ENCODE measurements at places on chromosomes 3 and 15.

GRCh38 chr15:76146812-76147211 lies 87.0 kb downstream of the TMEM266 start:
- DNase-seq, result no peak

GRCh38 chr3:54847361-54847760 lies 80.5 kb downstream of the LRTM1 start:
- DNase-seq, result no peak

- DNase-seq, result no peak
Measured at GRCh38 chr3:72750405-72750965, 97.8 kb downstream of the SHQ1 start.

GRCh38 chr3:51605938-51606337 lies 65.1 kb upstream of the TEX264 start:
- no peak for DNase-seq

GRCh38 chr3:69012800-69013252 lies 658 bp downstream of the EOGT start:
- DNase-seq, result no peak

- DNase-seq, result no peak
Measured at GRCh38 chr3:186640473-186640818, 247 bp downstream of the FETUB start.

DNA sequence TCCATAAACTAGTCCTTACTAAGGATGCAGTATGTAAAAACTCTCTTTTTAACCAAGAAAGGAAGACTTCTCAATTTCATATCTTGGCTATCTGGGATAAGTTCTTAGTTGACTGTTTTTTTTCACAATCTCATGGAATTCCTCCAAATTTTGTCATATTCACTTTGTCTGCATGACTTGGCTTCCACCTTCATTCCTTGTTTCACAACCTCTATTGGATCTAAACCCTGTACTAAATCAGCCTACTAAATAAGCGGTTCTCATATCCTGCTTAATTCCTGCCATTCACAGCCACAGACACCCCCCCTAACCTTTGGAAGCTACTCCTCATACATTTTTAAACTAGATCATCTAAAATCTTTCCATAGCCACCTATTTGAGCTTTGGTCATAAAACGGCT lies 370.6 kb upstream of the NAALADL2 start:
- DNase-seq, result no peak

DNA sequence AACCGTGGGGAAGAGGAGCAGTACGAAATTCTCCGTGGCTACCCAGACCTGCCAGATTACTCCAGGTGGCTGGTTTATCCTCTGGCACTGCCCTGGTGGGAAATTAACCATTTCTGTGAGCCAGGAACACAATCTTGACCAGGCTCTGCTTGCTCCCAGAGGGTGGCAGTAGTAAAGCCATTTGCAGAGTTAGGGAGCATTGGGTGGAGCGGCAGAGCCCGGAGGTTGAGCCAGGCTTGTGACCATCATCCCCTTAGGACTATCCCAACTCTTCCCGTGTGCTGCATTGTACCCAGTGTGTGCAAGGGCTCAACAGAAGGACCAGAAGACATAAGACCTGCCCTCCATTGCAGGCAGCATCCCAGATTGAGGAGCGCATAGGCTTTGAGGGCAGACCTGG lies 5.3 kb downstream of the KNG1 start:
- no peak for DNase-seq

DNA sequence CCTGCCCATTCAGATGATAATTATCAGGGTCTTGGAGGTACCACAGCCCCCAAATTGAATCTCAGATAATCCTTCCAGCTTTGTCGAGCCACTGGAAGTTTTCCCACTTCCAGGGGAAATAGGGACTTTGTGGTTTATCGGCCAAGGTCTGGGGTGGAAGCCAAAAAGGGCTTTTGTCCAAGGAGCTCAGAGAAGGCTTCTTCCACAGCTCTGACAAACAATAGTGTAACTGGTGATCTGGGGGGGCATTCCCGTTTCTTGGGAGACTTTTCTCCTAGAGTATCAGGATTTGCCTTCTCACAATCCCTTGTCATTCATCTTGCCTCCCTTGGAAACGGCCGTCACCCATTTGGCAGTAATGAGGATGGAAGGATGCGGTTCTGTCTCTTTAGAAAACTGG lies 18.4 kb downstream of the SRGAP3 start:
- no peak for DNase-seq

DNA sequence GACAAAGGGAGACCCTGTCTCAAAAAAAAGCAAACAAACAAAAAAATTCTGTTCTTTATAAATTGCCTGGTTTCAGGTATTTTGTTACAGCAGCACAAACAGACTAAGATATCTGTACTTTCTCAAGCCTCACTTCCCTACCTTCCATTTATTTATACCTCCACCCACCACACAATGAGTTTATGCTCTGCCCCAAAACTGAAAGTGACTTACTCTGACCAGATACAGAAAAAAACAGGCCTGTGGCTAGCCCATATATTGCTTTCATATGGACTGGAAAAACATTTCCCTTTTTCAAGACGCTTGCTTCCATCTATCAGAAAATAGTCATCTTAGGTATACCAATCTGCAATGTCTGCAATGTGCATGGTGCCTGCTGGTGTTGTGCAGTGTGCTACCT lies 8.7 kb upstream of the GPD1L start:
- no peak for DNase-seq

- no peak for DNase-seq
Measured at GRCh38 chr3:135514060-135514448, 451.5 kb upstream of the PPP2R3A start.
